Islet precursor cell (in vitro differentiated cells): ENCODE measurements at places on chromosomes 7 and 10.

- no peak for DNase-seq
Measured at GRCh38 chr10:53904506-53905241, 896.4 kb downstream of the PCDH15 start.

DNA sequence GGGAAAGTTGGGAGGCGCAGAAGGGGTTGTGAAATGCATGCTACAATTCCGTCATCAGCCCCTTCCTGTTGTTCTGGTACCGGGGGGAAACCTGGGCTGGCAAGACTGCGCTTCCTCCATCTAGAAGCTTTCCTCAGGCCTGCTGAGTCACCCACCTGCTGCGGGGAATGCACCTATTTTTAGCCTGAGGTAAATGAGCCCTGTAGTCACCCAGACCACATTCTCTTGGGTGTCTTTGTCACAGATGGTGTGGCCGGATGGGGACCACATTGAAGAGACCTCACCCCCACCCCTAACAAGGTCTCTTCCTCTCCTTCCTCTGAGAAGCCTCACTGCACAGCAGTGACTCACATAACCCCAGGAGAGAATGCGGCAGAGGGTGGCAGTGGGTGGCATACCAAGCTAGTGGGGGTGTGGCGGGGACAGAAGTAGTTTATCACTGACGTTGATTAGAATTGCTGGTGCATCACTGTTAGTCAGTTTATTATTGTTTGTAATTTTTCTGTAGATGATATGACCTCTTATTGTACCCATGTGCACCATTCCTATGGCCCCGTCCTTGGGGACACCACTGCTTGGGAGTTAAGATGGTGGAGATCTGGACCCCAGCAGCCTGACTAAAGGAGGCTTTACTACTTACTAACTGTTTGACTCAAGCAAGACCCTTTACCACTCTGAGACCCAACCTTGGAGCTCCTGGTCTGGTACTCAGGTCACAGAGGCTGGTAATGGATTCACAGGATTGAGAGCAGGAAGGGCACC is 83.0 kb upstream of the DUSP5 start:
- peak; percentile 87 for DNase-seq

DNA sequence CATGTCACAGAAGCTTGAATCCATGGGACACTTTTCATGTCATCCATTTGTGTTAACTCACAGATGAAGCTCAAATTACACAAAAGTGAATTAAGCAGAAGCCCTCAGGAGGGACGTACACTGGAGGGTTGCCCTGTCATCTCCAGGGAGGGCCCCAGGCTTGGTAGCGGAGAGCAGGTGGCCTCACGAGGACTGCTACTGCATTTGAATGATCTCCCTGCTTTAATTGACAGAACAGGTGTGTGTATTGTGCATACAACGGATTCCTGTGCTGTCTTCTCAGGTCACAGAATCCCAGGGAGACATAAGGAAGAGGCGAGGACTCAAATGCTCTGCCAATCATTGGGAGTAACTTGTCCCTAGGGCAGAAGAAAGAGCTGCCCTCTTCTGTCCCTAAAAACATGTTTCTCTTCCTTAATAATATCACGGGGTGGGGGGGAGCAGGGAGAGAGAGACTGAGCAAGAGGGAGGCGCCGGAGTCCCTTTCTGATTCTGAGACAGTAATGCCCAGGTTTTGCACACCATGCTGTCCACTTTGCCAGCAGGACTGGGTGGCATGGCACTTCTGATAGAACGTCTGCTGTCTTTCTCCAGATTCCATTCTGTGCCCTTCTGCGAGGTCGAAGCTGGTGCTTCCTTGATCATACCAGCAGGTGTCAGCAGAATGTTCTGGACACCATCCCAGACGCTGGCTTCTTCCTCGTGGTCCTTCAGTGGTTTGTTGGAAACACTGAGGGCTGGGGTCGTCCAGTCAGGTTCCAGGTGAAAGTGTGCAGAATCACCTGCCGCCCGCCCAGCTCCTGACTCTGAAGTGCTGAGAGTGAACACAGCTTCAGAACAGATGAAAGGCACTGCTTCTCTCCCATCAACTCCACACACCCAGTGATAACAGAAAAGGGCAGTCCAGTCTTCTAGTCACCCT is 26.2 kb upstream of the RASGEF1A start:
- DNase-seq, result peak; percentile 76

DNA sequence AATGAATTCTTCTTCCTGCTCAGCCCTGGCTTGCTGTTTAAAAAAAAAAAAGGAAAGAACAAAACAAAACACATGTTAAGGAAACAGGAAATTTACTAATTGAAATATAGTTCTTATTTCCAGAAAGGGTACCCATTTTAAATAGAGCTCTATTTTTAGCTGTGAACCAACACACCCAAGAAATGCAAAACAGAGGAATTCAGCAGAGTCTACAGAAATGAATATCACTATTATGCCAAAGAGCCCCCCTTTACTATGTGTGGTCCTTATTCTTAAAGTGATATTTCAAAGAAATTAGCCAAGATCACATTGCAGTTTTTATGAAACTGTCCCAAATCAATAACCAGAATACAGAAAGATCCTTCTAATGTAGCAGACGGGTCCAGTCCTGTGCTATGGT is 53.7 kb downstream of the CCDC6 start:
- no peak for DNase-seq

GRCh38 chr10:99659868-99660366 is 608 bp downstream of the ENTPD7 start:
- DNase-seq, result peak; percentile 54

DNA sequence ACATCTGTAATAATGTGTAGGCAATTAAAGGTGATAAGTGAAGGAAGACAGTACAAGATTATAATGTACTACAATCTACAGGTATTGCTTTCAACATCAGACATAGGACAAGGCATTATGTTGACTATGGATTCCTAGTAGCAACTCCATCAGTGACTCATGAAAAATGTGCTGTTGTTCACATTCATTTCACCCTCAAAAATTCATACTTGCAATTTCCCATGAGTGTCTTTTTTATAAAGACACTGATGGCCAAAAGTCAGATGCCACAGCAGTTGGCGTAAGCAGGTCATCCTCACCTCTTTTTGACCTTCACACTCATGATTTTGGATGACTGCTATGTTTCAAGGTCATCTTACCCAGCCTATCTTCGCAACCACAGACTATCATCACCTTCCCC is 100.0 kb upstream of the AMPH start:
- no peak for DNase-seq

DNA sequence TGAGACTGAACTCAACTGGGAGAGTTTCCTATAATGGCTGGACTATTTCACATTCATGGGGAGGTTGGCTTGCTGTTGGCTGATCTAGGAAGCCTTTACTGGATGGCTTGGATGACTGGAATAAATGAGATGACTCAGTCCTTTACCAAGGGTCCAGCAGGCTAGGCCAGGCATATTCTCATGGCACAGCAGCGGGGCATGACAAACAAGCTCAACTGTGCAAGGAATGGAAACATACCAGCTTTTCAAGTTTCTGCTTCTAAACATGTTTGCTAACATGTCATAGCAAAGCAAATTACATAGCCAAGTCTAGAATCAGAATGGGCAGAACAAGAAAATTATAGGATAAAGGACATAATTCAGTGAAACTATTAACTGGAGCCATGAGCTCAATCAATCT is 46.8 kb upstream of the CRTAC1 start:
- DNase-seq, result no peak

DNA sequence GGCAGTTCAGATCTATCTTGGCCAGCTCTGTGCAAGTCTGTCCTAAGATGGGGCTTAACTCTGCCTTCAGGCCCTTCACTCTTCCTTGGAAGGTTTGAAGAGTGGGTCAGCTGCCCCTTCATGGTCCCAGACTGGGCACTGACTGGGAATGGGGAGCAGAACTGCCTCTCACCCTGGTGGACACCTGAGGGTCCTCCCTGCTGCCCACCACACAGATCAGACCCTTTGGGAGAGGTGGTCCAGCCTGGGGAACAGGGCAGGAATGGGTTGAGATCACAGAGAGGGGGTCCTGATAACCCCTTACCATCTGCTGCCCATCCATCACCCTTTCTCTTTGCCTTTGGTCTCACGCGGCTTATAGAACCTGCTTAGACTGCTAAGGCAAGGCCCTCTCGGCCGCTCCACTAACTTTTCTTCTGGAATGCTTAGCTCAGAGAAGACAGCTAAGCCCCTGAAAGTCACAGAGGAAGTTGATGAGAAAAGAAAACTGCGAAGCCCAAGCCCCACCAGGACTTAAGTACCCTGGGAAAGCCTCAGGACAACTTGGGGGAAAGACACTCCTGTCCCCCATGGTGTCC is 402 bp upstream of the CDHR1 start:
- no peak for DNase-seq

DNA sequence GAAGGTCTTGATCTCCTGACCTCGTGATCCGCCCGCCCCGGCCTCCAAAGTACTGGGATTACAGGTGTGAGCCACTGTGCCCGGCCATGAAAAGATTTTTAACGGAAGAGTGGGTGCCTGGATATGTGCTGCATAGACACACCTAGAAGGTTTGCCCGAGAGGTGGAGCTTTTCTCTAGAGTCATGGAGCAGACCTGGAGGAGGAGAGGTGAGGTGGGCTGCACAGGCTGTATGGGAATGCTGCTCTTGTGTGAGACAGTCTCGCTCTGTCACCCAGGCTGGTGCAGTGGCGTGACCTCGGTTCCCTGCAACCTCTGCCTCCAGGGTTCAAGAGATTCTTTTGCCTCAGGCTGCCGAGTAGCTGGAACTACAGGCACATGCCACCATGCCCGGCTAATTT is 103.3 kb downstream of the ACTR3B start:
- DNase-seq, result no peak

- no peak for DNase-seq
Measured at GRCh38 chr7:22728401-22729029, 1.5 kb downstream of the IL6 start.

- DNase-seq, result no peak
Measured at GRCh38 chr7:3688071-3688470, 387.0 kb downstream of the SDK1 start.

- DNase-seq, result peak; percentile 96
Measured at GRCh38 chr7:1533547-1534329, 3.2 kb downstream of the MAFK start.

GRCh38 chr10:122021379-122021778 is 32.4 kb downstream of the TACC2 start:
- DNase-seq, result no peak

- no peak for DNase-seq
Measured at GRCh38 chr10:123166618-123167017, 12.4 kb downstream of the BUB3 start.

- DNase-seq, result no peak
Measured at GRCh38 chr10:79488870-79489269, 23.5 kb upstream of the EIF5AL1 start.

DNA sequence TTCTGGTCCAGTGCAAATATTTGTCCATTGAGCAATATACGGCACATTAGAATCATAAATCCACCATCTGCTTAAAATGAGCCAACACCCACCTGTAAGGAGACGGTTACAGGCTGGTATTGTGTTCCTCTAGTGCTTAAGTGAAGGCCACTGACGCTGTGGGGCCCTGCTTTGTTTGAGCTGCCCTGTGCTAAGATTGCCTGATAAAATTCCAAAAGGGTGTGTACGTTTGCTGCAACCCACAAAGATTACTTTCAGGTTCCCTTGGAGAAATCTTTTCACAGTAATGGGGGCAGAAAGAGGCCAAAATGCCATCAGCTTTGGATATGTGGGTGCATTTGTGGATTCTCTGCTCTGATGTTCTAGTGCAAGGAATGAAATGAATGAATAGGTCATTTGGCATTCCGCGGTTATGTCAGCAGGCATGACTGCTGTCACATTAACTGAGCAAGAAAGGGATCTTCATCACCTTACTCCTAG is 34.4 kb downstream of the AGR3 start:
- peak; percentile 82 for DNase-seq

DNA sequence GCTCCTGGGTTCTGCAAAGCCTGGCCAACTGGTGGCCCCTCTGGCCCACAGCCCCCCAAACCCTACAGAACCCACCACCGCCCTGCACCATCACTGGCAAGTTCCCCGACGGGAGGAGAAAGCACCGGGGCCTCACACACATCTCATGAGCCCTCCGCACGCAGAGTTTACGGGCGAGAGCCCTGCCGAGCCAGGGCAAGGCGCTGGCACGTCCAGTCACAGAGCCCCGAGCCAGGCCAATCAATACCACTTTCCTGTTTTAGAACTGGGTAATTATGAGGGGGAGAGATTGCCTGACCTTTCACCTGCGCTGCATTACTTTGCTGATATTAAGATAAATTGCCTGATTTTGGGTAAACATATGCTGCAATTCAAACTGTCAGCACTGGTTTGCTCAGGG is 113.3 kb downstream of the EBF3 start:
- peak; percentile 38 for DNase-seq

DNA sequence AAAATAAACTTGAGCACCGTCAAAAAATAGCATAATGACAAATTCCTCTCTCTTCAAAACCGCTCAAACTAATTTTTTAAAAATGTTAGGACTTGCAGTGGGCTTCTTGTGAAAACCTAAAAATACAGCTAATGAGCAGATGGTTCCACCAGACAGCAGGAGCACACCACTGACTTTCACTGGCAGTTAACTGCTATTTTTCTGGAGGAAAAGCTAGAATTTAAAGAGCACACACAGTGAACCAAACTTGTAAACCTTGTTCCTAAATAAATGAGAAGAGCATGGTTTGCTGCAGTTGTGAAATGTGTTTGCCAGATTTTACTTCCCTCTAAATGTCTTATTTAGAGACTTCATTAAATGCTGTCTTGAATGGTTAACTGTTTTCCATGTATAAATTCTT is 143.9 kb downstream of the RAPGEF5 start:
- DNase-seq, result no peak

DNA sequence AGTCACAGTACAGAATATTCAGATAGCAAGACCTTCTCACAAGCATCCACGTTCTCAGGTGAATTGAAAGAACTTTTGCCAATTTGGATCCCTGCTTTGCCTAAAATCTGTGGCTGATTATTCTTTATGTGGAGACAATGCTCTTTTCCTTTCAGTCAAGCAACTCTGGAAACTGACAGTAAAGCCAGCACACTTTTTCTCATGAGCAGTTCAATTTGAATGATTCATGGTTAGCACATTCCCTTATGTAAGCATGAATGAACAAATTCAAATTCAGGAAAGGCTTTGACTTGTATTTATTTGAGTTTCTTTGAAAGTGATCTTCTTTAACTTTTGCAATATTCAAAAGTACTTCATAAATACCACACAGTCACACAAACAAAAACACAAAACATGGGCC is 57.6 kb downstream of the MEOX2 start:
- no peak for DNase-seq

GRCh38 chr10:58973235-58973595 is 203.2 kb upstream of the PHYHIPL start:
- no peak for DNase-seq

- no peak for DNase-seq
Measured at GRCh38 chr7:141275350-141275749, 201.5 kb downstream of the TMEM178B start.
